Chondrocyte (in vitro differentiated cells): ENCODE measurements at places on chromosomes 7 and 10.

GRCh38 chr7:52423251-52423650 lies 612.2 kb upstream of the POM121L12 start:
- DNase-seq = no peak

GRCh38 chr10:86139066-86139657 lies 227.4 kb downstream of the GRID1 start:
- DNase-seq = peak; percentile 59

DNA sequence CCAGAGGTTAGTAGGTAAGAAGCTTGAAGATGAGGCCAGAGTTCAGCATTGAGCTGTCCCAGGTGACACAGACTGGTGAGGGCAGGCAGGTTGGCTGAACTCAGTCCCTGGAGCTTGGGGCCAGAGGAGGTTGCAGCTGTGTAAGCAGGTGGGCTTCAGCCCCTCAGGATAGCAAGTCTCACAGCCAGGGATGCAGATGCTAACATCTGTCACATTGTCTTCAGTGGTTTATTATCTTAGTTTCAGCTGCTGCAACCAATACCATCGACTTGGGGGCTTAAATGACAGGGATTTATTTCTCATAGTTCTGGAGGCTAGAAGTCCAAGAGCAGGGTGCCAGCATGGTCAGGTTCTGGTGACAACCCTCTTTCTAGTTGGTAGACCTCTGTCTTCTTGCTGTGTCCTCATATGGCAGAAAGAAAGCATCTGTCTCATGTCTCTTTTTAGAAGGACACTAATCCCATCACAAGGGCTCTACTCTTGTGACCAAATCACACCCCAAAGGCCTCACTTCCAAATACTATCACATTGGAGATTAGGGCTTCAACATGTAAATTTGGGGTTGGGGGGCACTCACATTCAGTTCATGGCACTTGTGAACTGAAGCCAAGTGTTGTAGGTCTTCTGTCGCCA lies 146.2 kb downstream of the KIAA1217 start:
- DNase-seq = no peak

- DNase-seq = no peak
Measured at GRCh38 chr7:50349963-50350944, 45.7 kb downstream of the IKZF1 start.

DNA sequence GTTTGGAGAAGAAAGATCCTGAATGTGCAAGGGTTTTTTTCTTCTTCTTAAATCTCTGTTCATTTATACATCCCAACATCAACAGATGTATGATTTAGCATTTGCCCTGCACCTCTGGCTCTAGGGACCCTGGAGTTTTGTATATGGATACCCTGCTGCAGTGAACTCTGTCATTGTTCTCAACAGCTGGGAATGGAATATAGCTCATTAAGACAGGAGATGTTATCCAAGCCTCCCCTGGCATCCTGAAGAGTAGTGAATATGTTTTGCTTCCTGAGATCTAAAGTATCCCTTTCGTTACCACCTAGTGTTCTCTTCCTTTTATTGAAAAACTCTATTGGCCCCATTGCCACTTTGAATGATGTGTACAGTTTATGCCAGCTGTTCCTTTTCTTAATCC lies 275.9 kb downstream of the EXOC4 start:
- DNase-seq = no peak

- peak; percentile 32 for DNase-seq
Measured at GRCh38 chr10:71776481-71776925, 3.2 kb upstream of the VSIR start.

DNA sequence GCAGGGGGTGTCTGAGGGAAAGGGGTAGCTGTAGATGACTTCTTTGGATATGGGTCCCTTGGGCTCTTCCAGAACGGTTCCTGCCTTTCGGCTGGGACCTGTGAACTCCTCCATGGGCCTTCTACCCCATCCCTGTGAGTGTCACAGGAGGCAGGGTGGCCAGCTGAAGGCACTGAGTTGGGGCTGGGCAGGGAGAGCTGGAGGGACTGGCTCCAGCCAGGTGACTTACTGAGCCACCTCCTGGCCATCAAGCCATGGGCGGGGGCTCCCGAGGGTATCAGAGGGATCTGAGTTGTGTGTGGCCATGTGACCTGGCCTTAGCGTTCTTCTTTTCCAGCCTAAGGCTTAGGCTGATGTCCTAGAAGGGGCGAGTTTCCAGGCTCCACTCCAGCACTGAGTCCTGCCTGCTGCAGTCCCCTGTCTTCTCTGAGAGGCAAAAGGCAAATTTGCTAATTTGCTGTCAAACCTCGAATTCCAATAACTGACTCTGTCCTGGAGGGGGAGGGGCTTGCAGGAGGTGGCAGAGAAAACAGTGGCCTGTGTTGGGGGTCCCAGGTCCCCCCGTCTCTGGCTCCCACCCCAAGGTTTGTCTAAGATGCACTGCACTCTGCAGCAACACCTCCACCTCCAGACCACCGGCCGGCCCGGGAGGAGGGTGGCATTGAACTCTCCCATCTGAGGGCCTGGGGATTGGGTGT lies 27.2 kb downstream of the ADCYAP1R1 start:
- peak; percentile 74 for DNase-seq

- no peak for DNase-seq
Measured at GRCh38 chr7:115971506-115971905, 59.1 kb downstream of the TFEC start.

- DNase-seq = peak; percentile 77
Measured at GRCh38 chr10:124992462-124993344, 50.8 kb downstream of the ZRANB1 start.

- DNase-seq = no peak
Measured at GRCh38 chr7:126398285-126398684, 854.5 kb downstream of the GRM8 start.

- DNase-seq = no peak
Measured at GRCh38 chr7:92699560-92699959, 109.4 kb upstream of the FAM133B start.

DNA sequence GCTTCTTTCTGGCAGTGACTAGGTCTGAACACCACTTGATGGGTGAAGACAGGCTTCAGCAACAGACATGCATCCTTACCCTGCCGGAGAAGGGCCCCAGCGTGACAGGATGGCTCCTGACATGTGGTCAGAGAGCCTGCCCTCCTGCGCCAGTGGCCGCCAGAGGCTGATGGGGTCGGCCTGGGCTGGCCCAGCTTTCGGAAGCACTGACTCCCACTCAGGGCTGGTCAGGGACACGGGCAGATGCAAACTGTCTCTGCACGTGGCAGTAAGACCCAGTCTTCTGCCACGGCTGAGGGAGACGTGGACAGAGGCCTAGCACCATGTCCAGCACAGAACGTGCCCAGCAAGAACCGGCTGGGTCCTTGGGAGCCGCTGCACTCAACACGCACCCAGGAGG lies 10.2 kb downstream of the TUBGCP2 start:
- no peak for DNase-seq

DNA sequence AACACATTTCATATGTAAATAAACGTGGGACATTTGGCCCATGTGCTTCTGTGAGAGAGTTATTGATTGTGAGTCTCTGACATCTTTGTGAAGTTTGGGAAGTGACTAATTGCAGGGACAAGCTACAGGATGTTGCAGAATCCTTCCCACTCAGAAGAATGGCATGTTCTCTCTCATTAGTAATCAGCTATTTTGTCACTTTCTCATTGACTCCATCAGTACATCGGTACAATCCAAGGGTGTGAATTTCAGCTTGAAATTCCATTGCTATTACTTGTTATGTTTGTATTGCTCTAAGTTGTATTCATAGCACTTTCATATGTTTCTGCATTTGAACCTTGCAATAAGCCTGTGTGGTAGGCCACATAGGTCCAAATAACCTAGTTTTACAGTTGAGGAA lies 100.0 kb upstream of the KCNMA1 start:
- DNase-seq = no peak

DNA sequence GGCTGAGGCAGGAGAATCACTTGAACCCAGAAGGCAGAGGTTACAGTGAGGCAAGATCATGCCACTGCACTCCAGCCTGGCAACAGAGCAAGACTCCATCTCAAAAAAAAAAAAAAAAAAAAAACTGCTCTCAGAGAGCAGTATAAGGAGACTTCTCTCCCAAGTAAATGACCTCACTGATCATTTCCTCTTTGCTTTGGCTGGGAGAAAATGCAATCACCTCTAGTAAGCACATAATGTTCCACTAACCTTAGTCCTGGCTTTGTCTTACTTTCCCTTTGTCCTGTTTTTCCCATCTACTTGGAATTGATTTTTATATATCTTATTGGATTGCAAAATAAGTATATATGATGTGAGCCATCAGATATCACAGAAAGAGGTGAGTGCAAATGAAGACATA lies 2.5 kb downstream of the SLC25A13 start:
- DNase-seq = no peak

GRCh38 chr7:27194686-27195379 lies 5.1 kb downstream of the HOXA13 start:
- DNase-seq = no peak

GRCh38 chr7:171364-171904 lies 20.9 kb upstream of the FAM20C start:
- peak; percentile 81 for DNase-seq

GRCh38 chr10:93352638-93353383 lies 129.3 kb downstream of the MYOF start:
- DNase-seq = no peak

DNA sequence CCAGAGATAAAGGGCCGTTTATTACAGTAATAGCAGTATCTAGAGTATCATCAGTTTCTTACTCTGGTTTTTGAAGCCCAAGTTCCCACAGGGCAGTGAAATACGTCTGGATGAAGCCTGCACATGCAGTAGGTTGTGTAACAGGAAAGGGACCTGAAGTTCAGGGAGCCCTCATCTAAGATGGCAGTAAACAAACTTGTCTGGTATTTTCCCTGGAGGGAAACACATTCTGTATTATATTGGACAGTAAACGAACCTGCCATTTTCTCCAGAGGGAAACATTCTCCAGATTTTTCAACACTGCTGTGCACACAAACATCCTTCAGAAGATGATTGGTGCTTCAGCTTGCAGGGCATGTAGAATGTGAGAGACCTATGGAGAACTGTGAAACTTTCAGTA lies 189.9 kb downstream of the TFEC start:
- DNase-seq = no peak

DNA sequence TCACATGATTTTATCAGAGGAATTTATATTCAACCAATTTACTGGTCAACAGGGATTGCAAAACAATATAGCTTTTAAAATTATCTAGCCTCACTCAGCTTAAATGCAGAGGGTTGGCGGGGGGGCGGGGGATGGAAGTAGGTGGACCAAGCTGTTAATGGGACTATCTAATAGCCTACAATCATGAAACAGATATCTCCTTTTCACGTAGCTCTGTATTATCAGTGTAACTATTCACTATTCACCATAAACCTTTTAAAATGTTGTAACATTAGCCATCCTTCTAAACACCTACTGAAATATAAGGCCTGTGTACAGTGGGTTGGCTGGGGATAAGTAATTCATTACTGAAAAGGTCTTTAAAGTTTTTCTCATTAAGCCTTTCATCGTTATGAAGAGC lies 56.2 kb downstream of the MINDY3 start:
- DNase-seq = no peak

GRCh38 chr10:33506838-33507661 lies 172.6 kb upstream of the NRP1 start:
- no peak for DNase-seq

DNA sequence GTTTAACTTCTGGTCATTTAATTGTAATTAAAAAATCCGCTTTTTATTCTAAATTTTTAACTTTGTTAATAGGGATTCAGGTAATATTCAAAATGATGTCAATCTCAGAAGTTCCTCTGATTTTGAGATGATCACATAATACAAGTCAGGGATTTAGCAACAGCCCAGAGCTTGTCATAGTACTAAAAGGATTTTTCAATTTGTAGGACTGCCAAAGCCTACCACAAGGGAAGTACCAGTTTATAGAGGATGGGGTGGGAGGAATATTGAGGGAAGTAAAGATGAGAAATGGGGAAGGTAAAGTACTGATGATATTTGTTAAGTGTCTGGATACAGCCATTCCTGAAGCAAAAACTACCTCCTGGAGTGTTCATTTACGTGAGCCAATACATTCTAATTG lies 278.2 kb upstream of the TEX47 start:
- DNase-seq = no peak

DNA sequence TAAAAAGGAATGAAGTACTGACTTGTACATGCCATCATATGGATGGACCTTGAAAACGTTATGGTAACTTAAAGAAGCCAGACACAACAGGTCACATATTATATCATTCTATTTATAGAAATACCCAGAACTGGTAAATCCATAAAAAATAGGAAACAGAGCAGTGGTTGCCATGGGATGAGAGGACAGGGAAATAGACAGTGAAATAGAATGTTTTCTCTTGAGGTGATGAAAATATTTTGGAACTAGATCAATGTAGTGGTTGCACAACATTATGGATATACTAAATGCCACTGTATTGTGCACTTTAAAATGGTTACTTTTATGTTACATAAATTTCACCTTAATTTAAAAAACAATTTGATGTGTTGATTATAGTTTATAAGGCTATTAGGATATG lies 318.5 kb downstream of the THSD7A start:
- DNase-seq = no peak

DNA sequence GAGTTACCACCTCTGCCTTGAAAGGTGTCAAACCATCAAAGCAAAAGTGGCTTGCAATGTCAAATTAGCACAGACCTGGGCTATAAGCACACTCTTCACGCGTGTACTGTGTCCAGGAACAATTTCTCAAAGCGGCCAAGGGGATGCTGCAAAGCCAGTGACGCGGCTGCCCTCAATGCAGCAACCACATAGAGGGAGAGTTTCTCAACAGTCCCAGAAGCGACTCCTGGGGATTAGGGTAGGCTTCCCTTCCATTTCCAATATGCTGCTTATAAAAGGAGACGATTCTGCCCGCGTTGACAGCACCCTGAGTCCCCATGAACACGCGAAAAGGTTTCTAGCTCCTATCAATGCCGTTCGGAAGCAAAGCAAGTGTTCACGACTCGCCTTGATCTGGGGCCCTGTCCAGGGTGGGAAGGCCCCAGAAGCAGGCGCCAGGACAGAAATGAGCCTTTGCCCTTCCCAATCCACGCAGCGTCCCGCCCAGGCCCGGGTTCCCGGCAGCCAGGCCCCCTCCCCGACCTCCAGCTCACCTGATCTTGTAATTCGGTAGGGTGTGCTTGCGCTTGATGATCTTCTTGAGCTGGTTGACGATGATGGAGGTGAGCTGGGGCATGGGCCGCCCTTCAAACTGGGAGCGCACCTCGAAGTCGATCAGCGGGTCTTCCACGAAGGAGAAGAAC lies 1.3 kb downstream of the PDZD8 start:
- DNase-seq = no peak

- no peak for DNase-seq
Measured at GRCh38 chr7:105713488-105714465, 132.5 kb upstream of the EFCAB10 start.

DNA sequence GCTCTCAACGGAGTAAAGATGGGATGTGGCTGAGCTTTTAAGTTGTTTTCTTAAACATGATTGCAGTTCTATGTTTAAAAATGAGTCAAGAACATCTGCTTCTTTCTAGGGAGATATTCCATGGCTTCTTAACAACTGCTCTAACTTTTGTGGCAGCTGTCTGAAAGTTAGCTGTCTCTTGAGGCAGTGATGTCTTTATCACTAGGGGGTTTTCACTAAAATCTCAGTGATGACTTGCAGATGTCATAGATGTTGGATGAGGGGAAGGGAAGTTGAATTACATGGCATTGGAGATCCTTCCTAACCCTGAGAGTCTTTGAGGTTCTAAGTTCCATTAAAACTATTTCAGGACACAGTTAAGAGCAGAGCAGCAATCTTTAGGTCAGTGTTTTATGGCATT lies 43.5 kb downstream of the PRKG1 start:
- no peak for DNase-seq

GRCh38 chr10:6811153-6811552 lies 231.1 kb upstream of the PRKCQ start:
- no peak for DNase-seq
